ENCODE measurements at places on chromosomes 1 and 21.

- DNase-seq = no peak
Measured at GRCh38 chr1:26125946-26126320, 14.3 kb downstream of the PDIK1L start.

- DNase-seq = no peak
Measured at GRCh38 chr1:223425550-223425949, 32.3 kb downstream of the CCDC185 start.

- DNase-seq = peak; percentile 79
Measured at GRCh38 chr1:23558140-23558871, 995 bp downstream of the ID3 start.

DNA sequence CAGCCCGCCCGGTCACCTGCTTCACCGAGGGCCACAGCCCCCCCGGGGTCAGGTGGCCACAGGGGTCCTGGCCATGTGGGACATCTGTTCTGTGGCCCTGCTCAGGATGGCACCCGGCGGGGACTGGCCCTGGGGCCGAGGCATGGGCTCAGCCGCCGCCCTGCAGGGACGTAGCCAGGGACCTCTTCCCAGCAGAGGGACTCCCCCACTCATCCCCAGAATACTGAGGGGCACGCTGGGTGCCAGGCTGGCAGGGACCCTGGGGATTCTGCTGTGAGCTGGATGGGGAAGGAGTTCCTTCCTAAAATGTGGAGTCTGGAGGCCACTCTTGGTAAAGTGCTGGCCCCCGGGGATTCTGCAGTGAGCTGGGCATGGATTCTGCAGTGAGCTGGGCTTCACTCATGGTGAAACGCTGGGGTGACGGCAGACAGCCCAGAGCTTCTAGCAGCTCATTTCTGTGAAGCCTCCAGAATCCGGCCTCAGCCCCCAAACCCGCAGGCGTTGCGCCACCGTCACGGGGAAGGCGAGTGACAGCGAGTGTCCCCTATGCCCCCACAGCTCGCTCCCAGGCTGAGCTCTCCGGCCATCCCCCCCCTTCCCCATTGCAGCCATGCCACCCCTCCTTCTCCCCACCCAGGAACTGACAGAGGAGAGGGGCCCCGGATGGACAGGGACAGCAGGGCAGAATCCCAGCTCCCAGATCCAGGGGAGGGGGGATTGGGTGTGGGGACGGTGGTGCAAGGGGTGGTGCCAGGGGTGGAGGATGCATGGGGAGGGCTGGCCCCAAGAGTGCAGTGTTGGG, 1.4 kb downstream of the ITGB2 start:
- DNase-seq = no peak

DNA sequence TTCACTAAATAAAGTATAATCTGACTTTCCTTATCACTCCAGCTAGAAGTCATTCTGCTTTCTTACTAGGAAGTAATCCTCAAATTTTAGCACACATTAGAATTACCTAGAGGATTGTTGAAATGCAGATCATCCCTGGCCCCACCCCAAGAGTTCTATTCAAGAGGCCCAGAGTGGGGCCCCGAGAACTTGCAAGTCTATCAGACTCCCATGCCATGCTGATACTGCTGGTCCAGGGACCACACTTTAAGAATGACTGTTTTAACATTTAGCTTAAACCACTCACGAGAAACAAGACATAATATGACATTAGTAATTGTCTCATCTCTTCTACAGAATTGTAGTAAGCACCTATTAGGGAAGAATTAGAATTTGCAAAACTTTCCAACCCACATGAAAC, 7.7 kb upstream of the SYNJ1 start:
- no peak for DNase-seq

DNA sequence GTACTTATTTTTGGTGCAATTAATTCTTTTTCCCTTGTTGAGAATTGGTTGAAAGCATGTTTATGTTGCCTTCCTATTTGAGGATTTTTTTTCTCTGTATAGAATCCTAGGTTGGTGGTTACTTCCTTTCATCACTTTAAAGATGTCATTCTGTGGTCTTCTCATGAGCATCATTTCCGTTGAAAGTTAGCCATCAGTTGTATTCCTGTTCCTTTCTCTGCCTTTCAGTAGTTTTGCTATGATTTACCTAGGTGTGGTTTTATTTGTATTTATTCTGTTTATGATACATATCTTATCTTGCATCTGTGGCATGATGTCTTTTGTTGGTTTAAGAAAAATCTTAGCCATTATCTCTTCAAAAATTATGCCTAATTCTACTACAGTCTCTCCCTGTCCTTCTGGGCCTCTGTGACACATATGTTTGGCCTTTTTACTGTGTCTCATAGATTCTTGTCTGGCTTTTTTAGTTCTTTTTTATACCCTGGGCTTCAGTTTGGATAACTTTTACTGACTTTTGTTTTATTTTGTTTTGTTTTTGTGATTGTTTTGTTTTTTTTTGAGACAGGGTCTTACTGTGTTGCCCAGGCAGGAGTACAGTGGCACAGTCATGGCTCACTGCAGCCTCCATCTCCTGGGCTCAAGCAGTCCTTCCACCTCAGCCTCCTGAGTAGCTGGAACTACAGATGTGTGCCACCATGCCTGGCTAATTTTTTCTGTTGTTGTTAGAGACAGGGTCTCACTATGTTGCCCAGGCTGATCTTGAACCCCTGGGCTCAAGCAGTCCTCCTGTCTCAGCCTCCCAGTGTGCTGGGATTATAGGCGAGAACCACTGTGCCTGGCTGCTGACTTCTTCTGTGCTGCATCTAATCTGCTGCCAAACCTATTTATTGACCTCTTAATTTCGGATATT, 24.1 kb downstream of the PTGFRN start:
- no peak for DNase-seq

- DNase-seq = no peak
Measured at GRCh38 chr1:112099979-112100378, 110.5 kb upstream of the KCND3 start.

DNA sequence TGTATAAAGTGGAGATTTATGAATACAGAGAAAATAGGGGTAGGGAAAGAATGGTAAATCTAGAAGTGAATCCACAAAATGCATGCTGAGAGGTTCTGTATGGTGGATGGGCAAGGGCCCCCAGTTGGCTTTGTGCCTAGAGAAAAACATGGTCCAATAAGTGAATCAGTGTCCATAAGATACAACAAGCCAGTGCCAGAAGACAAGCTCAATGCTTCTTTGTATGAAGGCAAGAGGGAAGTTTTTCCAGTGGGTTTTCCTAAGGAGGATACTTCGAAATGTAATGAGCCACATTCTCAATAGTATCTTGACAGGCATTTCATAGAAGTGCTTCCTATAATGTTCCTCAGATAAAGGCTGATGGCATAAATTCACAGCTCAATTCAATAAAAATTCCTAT, 169.4 kb upstream of the HMCN1 start:
- DNase-seq = no peak

GRCh38 chr1:54176621-54177327, 23.1 kb downstream of the CYB5RL start:
- DNase-seq = no peak

GRCh38 chr1:53093451-53093754, 31.4 kb downstream of the PODN start:
- DNase-seq = no peak

DNA sequence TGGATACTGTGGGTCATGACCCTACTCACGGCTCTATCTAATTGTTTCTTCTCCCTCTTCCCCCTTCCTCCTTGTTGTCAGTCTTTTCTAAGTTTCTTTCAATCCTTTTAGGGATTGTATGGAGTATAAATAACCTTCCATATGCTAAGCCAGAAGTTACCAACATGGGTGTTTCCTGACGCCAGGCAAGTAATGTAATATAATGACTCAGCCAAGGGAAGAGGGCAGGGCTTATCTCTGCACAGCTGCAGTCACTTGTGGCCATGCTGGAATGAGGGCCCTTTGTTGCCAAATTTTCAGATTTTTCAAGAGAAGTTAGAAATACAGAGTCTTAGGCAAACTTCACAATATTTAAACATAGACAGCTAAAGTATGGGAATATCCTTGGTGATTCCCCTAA, 194.6 kb downstream of the ST6GALNAC3 start:
- no peak for DNase-seq

DNA sequence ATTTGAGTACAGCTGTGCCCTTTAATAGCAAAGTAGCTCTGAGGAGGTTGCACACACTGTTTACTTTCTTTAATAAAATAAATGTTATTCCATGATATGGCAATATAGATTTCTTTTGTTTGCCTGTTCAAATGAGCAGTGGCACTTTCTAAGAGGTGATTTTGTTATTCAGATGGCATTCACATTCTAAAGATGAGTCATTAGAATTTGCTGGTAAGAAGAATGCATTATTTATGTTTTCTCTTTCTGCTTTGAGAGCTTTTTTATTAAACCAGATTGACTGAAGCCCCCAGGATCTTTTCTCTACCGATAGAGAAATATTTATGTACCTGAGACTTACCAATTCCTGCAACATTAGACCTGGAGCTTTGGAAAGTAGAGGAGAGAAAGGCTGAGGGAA, 11.2 kb upstream of the LEPR start:
- DNase-seq = no peak

GRCh38 chr1:79040424-79041082, 34.0 kb upstream of the ADGRL4 start:
- DNase-seq = no peak

Measured in LoVo (cell line).